ENCODE measurements at places on chromosomes 7 and 10.

- no peak for DNase-seq
Measured at GRCh38 chr7:101736084-101736483, 81.3 kb upstream of the CUX1 start.

DNA sequence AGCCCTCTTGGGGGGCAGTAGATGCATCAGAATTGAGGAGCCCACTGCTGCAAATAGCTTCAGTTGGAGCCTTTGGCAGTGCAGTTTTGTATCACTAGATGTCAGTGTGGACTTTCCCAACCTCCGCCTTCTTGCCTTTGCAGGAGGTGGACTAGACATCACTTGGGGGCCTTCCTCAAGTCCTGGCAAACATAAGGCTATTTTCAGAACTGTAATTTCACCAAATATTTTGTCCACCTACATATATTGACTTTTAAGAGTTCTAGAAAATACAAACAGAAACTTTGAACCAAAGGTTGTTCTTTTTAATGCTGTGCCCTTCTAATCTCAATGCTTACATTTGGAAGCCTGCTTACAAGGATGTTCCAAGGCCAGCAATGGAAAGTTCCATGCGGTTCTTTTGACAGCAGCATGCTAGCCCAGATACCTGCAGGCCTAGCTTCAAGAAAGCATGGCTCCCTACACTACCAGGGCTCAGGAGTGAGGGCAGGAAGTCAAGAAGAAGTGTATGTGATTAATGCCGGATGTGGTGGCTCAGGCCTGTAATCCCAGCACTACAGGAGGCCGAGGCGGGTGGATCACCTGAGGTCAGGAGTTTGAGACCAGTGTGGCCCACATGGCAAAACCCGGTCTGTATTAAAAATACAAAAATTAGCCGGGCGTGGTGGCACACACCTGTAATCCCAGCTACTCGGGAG is 8.0 kb upstream of the ZNRF2 start:
- peak; percentile 45 for DNase-seq

DNA sequence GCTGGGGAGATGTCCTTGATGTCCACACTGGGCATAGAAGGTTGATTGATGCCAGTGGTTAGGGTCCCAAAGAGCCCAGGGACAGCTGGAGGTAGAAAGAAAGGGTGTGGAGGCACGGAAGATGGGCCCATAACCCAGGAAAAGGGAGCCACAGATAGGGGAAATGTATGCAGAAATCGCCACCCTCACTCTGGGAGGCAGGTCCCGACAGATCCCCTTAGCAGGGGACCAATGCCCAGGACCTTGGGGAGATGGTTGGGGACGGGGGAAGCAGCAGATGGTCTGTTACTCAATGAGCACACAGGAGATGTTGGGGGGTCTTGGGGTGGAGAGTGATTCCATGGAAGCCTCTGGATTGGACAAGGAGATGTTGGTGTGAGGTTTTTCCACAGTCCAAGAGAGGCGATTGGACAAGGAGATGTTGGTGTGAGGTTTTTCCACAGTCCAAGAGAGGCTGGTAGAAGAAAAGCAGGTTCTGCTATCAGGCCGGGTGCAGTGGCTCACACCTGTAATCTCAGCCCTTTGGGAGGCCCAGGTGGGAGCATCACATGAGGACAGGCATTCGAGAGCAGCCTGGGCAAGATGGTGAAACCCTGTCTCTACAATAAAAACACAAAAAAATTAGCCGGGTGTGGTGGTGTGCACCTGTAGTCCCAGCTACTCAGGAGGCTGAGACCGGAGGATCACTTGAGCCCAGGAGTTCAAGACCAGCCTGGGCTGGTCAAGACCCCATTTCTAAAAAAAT is 7.0 kb upstream of the PPP1R35 start:
- DNase-seq: no peak

DNA sequence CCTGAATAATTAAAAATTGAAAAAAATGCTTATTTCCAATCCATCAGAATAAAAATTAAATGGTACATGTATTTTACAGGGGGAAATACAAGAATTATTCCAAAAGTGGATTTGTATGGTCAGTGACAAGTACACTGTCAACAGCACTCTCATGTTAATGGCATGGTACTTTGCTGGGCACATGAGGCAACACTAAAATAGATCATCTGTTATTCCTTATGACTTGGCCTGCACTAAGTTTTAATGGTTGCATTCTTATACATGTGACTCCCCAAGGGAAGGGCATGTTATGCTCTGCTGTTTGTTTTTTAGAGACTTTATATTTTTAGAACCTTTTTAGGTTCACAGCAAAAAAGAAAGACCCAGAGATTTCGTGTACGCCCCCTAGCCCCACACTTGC is 128.3 kb downstream of the CPEB3 start:
- DNase-seq: no peak

DNA sequence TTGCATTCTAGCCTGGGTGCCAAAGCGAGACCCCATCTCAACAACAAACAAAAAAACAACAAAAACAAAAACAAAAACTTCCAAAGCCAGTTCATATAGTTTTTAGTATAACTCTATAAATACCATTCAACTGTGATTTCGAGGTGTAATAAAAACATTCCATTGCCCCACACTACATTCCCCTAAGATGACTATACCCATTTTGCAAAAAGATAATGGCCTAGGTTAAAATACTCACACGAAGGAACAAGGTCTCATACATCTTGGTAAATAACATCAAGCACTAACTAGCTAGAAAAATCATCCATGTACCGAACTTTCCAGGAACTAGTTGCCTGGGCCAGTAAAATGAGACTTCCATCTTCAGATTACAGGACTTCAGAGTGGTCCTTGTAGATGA is 55.4 kb downstream of the GLI3 start:
- no peak for DNase-seq

DNA sequence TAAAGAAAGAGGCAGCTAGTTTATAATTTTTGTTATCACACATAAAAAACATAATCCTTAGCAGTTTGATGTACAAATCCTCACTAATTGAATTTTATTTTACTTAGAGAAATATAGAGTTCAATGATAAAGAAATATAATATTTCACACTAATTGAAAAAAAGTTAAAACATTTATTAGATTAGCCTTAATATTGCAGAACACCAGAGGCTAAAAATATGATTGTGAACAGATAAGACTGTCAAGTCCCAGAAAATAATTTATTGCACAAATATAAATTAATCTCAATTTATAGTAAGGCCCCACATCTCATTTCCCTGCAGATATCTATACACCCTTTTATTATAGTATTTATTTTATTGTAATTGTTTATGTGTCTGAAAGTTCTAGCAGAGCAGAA is 690.8 kb upstream of the PHF14 start:
- DNase-seq: no peak

DNA sequence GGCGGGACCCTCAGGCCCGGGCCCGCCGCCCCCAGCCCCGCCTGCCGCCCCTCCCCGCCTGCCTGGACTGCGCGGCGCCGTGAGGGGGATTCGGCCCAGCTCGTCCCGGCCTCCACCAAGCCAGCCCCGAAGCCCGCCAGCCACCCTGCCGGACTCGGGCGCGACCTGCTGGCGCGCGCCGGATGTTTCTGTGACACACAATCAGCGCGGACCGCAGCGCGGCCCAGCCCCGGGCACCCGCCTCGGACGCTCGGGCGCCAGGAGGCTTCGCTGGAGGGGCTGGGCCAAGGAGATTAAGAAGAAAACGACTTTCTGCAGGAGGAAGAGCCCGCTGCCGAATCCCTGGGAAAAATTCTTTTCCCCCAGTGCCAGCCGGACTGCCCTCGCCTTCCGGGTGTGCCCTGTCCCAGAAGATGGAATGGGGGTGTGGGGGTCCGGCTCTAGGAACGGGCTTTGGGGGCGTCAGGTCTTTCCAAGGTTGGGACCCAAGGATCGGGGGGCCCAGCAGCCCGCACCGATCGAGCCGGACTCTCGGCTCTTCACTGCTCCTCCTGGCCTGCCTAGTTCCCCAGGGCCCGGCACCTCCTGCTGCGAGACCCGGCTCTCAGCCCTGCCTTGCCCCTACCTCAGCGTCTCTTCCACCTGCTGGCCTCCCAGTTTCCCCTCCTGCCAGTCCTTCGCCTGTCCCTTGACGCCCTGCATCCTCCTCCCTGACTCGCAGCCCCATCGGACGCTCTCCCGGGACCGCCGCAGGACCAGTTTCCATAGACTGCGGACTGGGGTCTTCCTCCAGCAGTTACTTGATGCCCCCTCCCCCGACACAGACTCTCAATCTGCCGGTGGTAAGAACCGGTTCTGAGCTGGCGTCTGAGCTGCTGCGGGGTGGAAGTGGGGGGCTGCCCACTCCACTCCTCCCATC is 82.7 kb downstream of the PAX2 start:
- DNase-seq: peak; percentile 79

GRCh38 chr7:98923512-98923911 is 45.2 kb downstream of the TRRAP start:
- DNase-seq: no peak

GRCh38 chr7:97305589-97305988 is 188.1 kb downstream of the SDHAF3 start:
- DNase-seq: no peak

DNA sequence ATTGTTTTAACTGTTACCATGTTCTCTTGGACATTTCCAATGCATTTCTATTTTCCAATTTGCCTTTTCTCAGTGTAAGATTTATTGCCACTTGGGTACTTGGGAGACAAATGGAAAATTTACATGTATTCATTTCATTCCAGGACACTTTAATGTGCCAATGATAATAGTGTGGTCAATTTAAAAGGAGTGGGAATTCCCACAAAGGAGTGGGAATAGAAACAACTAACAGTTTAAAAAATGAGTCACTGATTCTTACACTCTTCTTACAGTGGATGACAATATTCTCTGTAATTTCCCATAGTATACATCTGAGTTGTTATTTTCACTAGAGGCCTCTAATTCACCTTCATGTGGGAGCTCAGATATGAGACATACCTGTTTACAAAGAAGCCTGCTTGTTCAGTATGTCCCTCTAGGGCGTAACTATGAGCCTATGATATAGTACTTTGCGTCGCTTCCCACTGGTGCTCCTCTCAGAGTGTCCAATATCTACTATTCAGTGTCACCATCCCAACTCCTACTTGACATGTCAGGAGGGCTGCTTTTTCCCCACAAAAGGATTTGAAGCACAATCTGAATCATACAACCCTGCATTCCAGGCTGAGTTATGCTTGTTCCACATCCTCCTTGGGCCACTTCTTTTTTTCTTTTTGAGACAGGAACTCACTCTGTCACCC is 301.3 kb downstream of the PHTF2 start:
- DNase-seq: no peak

DNA sequence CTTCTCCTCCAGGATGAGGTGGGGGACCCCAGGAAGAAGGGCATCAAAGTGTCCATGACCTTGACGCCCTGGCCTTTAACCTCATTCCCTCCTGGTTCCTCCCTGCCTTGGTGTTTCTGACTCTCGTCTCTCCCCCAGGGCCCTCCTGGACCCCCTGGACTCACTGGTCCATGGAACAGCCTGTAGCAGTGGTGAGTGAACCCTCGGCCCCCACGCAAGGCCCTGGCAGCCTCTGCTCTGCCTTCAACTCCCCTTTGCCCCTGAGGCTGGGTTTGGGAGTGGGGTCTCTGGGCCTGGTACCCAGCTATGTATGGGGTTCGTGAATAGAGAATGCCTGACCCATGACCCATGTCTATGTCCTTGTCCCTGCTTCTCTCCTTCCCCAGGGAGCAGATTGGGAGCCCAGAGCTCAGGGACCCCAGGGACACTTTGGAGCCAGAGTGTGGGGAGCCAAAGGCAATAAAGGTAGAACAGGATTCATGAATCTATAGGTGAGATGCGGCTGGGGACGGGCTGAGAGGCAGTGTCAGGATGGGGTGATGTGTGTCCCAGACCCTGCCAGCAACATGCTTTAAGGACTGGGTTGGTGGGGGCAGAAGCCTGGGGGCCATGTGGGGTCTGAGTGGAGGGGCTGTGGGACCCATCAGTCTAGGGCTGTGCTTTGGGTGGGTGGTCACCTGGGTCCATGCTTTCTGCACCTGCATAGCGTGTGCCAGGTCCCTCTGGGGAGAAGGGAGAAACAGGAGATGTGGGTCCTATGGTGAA is 18.4 kb upstream of the VOPP1 start:
- DNase-seq: no peak

DNA sequence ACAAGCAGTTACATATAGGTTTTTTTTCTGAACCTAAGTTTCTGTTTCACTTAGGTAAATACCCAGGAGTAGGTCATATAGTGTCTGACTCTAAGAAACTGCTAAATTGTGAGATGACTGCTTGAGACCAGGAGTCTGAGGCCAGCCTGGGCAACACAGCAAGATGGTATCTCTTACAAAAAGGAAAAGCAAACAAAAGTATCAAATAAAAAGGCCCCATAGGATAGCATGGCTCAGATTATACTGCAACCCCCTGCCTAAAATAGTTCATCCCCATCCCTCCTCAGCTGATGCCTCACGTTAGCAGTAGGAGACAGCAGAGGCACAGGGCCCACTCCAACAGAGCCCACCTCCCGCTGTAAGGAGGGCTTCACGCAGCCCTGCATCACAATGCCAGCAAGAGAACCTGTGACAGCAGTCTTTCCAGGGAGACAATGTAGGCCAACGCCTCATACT is 90.3 kb downstream of the SRPK2 start:
- DNase-seq: no peak

GRCh38 chr7:55965805-55966421 is 1.5 kb downstream of the NIPSNAP2 start:
- no peak for DNase-seq

- DNase-seq: no peak
Measured at GRCh38 chr7:44065431-44066110, at the start of gene PGAM2. Gene PGAM2 (minus strand): TSS chr7:44065567. CDS start chr7:44065529, 38 bp downstream.

DNA sequence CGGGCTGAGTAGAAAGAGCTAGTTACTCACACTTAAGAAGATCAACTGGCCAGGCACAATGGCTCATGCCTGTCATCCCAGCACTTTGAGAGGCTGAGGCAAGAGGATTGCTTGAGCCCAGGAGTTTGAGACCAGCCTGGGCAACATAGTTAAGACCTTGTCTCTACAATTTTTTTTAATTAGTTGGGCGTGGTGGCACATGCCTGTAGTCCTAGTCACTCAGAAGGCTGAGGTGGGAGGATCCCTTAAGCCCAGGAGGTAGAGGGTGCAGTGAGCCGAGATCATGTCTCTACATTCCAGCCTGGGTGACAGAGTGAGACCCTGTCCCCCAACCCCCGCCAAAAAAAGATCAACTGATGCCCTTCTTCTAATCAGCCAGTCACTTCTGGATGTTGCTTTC is 74.6 kb upstream of the ATP6V0A4 start:
- DNase-seq: no peak

GRCh38 chr10:102752266-102752930 is 8.7 kb downstream of the WBP1L start:
- DNase-seq: no peak

DNA sequence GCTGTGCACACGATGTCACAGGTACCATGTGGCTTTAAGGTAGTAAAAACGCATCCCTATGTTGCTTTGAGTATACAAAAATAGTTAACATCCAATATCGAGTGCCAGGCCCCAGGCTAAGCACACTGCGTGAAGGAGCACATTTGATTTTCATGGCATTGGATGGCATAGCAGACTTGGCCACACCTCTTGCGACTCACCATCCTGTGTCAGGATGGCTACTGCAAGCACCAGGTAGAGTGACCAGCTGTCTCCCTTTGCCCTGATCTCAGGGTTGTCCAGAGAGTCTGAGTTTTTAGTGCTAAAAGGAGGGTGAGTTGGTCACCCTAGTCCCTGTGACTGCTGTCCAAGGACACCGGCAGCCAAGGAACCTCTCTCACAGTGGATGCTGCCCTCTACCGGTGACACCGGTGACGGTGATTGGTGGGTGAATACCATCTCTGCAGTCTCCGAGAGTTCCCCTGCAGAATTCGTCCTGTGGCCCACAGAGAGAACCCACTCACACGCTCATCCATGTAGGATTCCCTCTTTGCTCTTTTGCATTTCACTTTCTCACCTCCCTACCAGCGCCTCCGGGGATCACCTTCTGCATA is 76.1 kb downstream of the BICC1 start:
- DNase-seq: peak; percentile 4
